ENCODE measurements at places on chromosomes 6 and 20.
A peak's percentile ranks its signal among the peaks of the same experiment; 100 is the strongest.

DNA sequence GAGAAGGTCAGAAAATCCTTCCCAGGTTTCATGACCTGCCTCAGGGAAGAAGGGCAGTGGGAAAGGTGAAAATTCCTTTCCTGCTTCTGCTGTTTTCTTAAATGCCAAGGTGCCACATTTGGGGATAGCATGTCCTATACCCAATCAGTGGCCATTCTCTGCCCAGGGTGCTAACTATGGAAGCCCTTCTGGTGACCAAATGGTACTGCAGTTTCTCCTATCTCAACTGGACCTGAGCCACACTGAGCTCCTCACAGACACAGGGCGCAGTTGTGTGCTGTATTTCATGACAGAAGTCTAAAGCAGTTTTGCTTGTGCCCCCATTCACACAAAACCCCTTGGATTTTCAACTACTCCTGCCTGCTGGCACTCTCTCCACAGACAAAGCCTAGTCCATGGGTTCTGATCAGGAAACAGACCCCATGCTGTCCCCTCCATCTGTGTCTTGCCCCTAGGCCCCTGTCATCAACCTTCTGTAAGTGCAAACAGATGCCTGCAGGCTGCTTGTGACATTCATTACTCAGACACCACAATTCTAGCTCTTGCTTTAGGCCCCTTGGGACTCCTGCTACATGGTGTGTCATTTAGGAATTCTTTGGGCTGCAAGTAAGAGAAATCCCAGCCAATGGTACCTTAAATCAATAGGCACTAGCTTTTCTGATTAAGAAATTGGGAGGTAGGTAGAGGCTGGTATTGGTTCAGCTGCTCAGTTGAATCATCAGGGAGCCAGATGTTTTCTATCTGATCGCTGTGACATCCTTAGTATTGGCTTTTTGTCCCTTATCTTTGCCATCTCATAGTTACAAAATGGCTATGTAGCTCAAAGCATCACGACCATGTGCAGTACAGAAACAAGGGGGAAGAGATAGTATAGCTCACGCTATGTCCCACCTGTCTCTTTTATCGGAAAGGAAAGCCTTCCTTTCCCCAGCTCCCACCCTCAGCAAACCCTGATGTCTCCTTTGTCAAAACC is 147.8 kb downstream of the CD83 start:
- no peak for DNase-seq

DNA sequence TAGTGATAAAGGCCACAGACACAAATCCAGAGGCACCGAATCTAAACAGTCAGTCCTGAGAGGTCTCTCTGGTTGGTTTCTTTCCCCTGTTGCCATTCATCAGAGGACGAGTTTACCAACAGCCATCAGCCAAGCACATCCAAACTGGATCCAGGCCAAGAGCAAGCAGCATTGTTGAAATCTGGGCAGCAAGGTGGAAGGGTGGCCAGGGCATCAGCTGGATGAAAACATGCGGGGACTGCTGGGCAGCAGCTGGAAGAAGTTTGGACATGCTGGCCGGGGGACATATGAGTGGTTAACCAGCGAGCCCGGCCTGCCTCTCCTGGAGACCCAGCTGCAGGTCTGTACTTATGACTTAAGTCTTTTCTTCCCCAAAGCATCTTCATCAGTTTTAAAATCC is at the start of gene SMIM28:
TSS of gene SMIM28 (plus strand) at position 62 of the 400 bp plus-strand sequence. CDS start at position 230, 168 bp downstream.
- DNase-seq = no peak

GRCh38 chr6:39931607-39932006 is 2.7 kb downstream of the MOCS1 start:
- no peak for DNase-seq

DNA sequence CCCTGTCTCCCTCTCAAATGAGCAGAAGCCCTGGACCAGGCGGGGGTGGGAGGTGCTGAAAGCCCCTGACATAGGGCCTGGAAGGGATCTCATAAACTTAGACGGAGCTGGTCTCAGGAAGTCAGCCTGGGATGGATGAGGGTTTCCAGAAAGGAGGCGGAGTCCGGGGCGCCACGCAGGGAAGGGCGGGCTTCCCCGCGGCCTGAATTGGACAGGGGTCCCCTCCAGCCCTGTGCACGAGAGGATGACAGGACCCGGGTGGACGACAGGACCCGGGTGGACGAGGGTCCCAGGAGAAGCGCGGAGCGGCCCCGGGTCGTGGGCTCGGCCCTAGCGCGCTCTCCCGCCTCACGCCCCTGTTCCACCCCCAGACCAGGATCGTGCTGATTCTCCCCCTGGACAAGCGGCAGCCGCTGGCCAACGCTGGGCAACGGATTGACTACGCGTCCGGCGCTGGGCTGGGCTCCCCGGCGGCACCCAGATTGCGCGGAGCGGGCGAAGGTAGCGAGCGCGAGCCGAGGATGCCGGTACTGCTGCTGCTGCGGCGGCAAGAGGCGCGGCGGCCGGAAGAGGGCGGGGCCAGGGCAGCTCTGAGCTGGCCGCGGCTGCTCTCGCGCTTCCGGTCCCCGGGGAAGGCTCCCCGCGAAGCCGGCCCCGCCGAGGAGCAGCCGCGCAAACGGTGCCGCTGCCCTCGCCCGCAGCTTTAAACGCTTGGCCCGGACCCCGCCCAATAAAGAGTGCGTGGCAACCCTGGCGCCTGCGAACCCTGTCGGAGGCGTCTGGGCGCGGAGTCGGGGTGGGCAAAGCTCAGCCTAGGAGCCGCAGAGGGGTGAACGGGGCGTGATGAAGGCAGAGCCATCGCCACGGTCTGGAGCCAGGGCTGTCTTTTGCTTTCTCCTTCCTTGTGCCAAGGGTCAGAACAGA is 1.3 kb downstream of the C20orf144 start:
- peak; percentile 85 for DNase-seq

- no peak for DNase-seq
Measured at GRCh38 chr6:44194326-44194725, 22.4 kb upstream of the MYMX start.

DNA sequence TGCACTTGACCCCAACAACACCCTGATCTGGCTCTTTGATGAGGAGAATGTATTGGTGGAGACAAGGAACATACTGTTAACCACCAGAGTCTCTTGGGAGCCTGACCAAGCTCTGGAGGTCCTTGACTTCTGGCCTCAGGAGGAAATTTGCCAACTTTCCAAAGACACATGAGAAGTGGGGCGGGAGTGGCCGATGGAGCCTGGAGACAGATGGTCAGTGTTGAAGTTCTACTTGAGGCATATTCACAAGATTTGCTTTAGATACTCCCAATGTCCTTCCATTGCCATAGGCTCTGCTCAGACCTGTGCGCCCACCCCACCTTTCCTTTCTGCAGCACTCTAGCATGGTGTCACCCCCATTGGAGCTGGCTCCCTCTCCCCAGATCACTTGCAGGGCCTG is 241.0 kb downstream of the SLC24A3 start:
- no peak for DNase-seq

GRCh38 chr6:22025468-22026163 is 271.2 kb downstream of the PRL start:
- DNase-seq = peak; percentile 78

DNA sequence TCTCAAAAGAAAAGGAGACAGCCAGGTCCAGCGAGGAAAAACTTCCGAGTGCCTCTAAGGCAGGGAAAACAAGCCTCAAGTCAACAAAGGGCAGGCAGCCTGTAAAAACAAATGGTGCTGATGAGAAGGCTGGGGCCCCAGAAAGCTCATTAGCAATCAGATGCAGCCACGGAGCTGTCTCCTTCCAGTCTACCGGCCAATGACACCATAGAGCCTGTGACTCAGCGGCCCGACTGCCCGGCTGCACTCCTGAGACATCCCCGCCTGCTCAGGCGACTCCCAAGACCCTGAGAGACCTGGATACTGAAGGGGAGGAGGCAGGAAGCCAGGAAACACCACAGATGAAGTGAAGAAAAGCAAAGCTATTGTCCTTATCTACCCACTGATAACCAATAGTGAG is 120.1 kb upstream of the HDDC2 start:
- DNase-seq = no peak

All from K562 (cell line).